ENCODE measurements at places on chromosomes 1 and 21.
A peak's percentile ranks its signal among the peaks of the same experiment; 100 is the strongest.

GRCh38 chr1:25658791-25659431 is 42.3 kb downstream of the MAN1C1 start:
- DNase-seq, result no peak

GRCh38 chr1:236659792-236660587 is 26.3 kb upstream of the ACTN2 start:
- no peak for DNase-seq

GRCh38 chr1:20184997-20185833 is 681 bp upstream of the UBXN10 start:
- DNase-seq, result peak; percentile 44

GRCh38 chr1:221555689-221556433 is 186.0 kb downstream of the DUSP10 start:
- DNase-seq, result no peak

GRCh38 chr1:2856676-2857375 is 55.3 kb upstream of the TTC34 start:
- DNase-seq, result no peak

DNA sequence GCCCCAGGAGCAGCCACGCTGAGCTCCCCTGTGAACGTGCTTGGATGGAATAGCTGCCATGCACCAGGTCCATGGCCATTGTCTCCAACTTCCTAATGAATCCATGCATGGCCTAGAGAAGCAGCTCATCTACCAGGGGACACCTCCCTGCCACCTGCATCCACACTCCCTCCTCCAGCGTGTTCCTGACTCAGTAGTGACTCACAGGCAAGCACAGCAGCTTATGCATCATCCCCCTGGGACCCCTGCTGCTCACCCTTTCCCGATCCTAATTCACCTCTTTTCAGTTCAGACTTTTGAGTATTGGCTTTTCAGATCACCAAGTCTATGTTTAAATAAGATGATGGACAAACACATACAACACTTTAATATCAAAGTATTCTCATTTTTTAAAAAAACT is 39.9 kb upstream of the TADA1 start:
- DNase-seq, result no peak

DNA sequence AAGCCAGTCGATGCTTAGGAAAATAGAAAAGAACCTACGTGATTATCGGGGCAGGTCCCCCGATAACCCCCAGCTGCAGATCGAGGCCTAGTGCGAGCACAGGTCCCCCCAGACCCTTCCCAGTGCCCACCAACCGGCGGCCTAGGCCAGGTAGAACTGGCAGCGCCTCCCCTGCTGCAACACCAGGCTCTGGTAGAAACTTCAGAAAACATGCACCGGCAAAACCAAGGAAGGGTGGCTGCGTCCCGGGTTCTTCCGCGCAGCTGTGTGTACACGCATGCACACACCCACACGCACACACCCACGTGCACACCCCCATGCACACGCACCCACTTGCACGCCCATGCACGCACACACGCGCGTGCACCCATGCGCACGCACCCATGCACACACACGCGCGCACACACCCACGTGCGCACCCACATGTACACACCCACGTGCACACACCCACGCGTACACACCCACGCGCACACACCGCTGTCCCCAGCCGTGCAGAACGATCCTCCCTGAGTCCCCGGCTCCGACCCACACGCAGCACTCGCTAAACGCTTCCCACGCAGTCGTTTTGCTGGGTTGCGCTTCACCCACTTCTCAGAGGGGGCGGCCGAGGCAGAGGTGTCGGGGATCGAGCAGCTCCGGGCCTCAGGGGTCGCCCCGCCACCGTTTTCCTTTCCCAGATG is 5.2 kb downstream of the TSPEAR start:
- DNase-seq, result no peak
